Stimulated activated CD8-positive, alpha-beta memory T cell treated with anti-CD3 and anti-CD28 coated beads, Interleukin-2, amount 100 ng/mL, for 1 hour (primary cell): ENCODE measurements at places on chromosomes 4 and X.

DNA sequence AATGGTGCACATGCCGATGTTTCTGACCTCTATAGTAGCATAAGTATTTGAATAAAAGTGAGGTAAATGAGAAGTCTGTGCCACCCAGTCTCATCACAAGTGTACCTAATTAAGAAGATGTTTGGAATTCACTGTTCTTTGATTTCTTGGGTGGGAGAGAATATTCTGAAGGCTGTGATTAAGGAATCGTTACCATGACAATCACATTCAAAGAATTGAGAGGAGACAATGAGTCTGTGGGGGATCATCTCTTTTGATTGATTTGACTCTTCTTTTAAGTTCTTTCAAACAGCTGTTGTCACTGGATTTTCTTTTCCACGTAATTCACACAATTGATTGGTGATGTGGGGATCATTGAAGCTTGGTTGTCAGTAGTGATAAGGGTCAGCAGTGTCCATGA is 18.1 kb downstream of the FHL1 start:
- DNase-seq: no peak

GRCh38 chr4:168942985-168943384 is 67.1 kb downstream of the CBR4 start:
- no peak for DNase-seq

- no peak for DNase-seq
Measured at GRCh38 chr4:3756343-3757059, 9.7 kb upstream of the ADRA2C start.

GRCh38 chr4:176837169-176837895 is 44.6 kb upstream of the VEGFC start:
- DNase-seq: no peak

DNA sequence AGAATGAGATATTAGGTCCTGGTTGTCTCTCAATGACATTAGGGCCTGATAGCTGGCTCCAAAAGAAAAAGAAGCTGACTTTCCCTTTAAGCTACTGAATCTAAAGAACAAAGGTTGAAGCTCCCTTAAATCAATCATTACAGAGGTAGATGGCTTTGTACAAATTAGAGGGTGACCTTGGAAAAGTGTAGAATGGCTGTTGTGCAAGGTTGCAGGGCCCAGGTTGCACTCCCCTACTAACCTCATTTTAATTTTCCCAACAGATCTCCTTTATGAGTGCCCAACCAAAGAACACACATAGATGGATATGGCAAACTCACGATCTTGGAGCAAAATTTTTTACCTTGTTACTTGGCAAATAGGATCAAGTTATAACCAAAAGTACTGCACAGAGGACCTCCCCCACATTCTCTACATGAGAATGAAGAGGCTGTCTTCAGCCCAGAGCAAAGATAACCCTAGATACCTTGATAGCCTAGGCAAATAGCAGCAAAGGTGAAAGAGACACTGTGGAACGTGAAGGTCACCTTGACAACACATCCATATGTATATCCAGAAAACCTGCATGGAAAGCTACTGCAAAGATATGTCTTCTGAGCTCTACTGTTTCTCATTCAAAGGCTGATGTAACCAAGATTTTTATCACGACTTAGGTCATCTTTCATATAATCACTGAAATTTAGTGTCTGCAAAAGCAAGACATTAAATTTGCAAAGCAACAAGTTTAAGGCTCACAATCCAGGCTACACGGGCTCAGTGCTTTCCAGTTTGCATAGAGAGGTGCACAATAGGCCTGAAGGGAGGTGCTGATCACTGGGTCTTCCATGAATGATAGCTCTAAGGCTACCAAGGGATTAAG is 23.0 kb downstream of the KLB start:
- no peak for DNase-seq

DNA sequence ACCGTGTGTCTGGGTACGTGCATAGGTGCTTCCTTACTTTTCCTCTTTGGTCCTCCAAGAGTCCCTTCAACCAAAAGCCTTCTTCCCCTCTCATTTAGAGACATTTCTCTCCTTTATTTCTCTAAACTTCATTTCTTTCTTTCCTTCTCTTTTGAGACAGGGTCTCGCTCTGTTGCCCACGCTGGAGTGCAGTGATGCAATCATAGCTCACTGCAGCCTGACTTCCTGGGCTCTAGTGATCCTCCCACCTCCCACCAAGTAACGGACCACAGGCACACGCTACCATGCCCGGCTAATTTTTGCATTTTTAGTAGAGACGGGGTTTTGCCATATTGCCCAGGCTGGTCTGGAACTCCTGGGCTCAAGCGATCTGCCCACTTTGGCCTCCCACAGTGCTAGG is 42.2 kb downstream of the ACOX3 start:
- no peak for DNase-seq

DNA sequence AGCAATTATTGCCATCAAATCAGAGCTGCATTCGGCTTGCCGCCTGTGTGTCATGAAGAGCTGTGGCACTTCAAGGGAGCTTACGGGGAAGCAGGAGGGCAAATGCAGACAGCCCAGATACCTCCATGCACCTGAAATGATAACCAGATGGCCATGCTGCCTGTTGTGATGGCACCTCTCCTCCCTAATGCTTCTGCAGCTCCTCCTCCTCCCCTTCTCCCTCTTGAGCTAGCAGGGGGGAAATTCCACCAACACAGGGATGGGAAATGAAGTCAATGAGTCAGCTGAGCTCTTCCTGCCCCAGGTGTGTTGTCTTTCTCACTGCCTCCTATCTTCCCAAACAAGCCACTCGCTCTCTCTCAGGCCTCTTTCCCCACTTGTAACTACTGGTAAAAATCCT is 565.0 kb downstream of the BCOR start:
- no peak for DNase-seq

DNA sequence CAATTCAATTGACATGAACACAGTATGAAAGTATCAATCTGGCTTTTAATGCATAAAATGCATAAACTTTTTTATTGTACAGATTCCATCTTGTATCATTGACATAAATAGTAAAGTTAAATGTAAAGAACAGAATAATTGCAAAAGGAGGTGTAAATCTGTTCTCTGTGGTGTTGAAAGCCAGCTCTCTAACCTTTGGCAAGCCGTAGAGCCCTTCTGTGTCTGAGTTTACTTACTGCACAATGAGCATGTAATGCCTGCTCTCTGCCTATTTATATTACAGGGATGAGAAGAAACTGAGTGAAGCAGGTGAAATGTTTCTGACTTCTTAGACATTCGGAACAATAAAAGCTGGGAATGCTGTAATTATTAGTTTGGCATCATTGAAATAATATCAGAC is 389.3 kb upstream of the EPHA5 start:
- no peak for DNase-seq

- no peak for DNase-seq
Measured at GRCh38 chr4:160299608-160300007, 1196.7 kb downstream of the RAPGEF2 start.

DNA sequence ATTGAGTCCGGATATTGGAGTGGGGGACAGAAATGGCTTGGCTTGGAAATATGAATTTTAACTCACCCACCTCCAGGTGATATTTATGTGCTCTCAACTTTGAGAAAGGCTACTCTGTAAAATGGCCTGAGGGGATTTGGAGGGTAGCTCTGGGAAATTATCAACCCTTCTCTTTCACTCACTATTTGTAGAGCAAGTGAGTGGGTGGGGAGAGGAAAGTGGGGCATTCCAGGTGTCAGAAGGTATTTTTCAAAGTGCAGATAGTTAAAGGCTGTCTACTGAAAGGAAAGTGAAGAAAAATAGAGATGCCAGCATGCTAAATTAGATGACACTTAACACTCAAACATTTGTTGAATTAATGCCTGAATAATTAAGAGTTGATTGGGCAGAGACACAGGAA is 44.1 kb downstream of the TMEM164 start:
- DNase-seq: no peak

DNA sequence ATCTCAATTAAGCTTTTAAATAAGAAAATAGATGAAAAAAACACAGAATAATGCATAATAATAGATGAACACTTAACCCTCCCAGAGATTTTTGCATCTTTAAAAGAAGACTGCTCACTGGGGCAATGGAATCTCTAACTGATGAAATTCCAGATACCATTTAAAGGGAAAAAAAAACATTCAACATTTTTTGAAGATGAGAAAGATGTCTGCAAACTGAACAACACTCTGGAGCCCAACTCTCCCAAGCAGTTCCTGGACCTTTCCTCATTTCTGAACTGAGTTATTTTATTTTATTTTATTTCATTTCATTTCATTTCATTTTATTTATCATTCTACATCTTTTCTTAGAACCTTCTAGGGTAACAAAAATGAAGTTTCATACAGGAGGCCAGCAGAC is 90.7 kb downstream of the CORIN start:
- no peak for DNase-seq

DNA sequence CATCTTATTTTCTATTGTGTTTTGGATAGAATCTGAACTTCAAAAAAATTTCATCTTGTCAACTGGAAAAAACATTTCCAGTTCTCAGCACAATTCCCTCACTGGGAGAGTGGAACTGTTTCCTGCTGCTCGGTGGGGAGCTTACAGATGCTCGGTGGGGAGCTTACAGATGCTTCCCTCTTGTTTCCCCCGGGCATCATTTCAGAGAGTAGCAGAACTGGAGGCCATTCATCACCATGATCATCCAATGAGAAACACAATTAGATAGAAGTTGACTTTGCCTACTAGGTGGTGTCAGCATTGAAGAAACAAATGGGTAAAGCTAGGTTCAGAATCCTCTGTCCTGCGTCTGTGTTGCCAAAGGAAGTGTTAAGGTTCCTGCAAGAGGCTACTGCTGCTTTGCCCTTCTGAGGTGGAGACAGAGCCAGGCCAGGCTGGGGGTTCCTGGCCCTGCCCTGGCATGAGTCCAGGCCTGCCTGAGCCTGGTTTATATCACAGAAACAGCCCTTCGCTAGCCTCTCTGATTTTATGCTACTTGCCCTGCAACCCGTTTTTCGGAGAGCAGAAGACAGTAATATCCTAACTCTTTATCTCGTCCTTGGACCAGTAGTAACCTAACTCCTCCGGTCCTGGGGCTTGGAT is 70.6 kb downstream of the TAPT1 start:
- no peak for DNase-seq

GRCh38 chrX:132615391-132616131 is 126.7 kb upstream of the MBNL3 start:
- DNase-seq: peak; percentile 2

- no peak for DNase-seq
Measured at GRCh38 chr4:141957416-141957815, 321.0 kb downstream of the IL15 start.

DNA sequence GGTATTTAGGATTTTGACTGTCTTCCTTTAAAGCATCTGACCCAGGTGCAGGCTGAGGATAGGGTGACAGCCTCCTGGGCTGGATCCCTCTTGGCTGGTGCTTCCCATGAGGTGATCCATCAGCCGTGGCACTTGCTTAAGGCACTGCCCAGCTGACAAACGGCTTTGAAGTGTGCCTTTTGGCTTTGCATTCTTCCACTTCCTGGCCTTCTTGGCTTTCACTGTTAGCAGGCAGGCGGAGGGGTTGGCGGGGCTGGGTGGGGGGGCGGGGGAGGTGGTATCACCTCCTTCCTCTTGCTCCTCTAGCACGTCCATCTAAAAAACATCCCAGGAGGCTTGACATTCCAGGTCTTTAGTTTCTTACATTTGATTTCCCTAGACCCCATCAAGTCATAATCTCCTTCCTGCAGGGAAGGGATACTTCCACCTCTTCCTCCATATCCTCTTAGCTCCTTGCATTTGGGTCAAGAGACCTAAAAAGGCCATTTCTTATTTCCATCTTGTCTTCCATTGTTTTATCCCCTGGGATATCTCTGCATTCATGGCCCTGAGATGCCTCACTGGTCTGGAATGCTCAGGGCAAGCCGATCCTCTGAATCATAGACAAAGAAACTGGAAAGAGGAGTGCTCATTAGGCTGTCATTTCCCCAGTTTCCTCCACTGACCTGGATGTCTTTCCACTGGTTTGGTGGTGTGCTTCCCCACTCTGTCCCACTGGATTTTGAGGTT is 11.3 kb upstream of the APLN start:
- no peak for DNase-seq

DNA sequence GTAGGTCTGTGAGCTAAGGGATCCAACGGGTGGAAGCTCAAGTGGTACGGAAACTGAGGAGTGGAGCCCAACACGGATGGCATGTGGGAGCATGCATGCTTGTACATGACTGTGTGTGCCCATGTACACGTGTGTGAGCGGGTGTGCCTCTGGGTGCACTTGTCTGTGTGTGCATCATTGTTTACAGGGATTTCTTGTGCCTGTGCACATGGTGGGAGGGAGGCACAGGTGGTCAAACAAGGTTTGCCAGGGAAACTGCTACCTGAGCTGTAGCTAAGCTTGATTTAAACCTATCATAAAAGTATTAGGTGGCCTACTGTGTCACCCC is 122.5 kb upstream of the MAMLD1 start:
- DNase-seq: no peak

DNA sequence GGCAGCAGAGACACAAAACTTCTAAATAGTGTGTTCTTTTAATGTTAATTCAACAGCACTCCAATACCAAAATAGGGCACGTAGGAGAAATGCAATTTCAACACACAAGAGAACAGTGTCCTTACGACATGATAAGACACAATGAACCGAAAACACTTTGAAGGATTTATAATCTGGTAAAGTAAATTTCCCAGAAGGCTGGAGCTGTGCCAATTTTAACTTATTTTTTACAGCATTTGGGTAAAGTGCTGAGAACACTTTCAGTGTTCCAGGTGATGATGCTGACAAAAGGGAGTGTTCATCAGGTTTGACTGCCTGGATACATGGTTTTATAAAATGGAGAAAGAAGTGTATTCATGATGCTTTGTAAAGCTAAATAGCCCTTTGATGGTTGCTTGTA is 76.5 kb downstream of the MAPK10 start:
- no peak for DNase-seq

- no peak for DNase-seq
Measured at GRCh38 chr4:30755346-30755745, 35.2 kb downstream of the PCDH7 start.

DNA sequence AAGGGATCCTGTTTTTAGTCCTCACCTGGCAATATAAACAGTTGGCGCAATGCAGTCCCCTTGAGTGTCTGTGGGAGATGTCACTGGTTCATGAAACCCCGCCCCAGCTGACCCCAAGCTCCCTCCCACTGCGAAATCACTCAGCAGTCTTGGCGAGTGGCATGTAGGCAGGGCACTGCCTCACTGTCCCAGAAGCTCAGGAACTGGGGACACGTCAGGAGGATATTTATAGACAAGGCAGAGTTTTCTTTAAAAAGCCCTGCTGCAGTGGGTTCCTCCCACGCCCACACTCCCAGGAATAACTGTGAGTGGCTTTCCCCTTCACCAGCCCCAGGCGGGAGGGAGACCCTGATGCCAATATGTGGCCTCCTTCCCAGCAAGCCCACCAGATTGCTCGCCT is 44.3 kb upstream of the PPP2R2C start:
- no peak for DNase-seq

DNA sequence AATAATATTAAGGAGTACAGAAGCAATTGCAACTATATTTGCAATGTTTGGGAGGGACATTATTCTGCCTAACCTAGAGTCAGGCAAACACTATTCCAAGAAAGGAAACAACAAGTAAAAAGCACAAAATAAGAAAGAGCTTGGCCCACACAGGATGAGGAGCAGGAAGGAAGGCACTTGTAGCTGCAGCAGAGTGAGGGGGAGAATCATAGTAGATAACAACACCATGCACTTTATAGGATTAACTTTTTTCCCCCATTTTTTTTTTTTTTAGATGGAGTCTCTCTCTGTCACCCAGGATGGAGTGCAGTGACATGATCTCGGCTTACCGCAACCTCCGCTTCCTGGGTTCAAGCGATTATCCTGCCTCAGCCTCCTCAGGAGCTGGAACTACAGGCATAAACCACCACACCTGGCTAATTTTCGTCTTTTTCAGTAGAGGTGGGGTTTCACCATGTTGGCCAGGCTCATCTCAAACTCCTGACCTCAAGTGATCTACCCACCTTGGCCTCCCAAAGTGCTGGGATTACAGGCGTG is 10.3 kb upstream of the JCHAIN start:
- no peak for DNase-seq

GRCh38 chr4:132767901-132768300 is 381.2 kb upstream of the PCDH10 start:
- DNase-seq: no peak
